A549 treated with RU486 at 1 μM for 4 hours (cell line): ENCODE measurements at places on chromosomes 13 and 19. TPM values are rescaled to one million over a fixed set of nuclear protein-coding genes. Genes with fewer than 3 reads are reported as not detected.

The PGLYRP2 gene
- 0.06 TPM in 1 of 5 replicates, not detected in the others for total RNA-seq

The RNASEH2A gene
- 32.3 to 49.1 TPM (median 44.2 TPM) in 5 replicates for total RNA-seq

The NHLRC3 gene
- total RNA-seq = 2.8 to 6.4 TPM (median 5.6 TPM) in 5 replicates

The CYP4F12 gene
- 1.4 to 2.4 TPM (median 2.1 TPM) in 5 replicates for total RNA-seq

The CCDC70 gene
- 0.14 TPM in 1 of 5 replicates, not detected in the others for total RNA-seq

The KIR3DL1 gene
- not detected in 5 replicates for total RNA-seq

The FPR1 gene
- 0.07 to 0.14 TPM (median 0.10 TPM) in 4 of 5 replicates, not detected in the other for total RNA-seq
